Activated T-helper 1 cell treated with anti-CD3 and anti-CD28 coated beads, Interleukin-2, amount 50 U/mL, for 16 hours (primary cell): ENCODE measurements at places on chromosomes 5 and 9.

DNA sequence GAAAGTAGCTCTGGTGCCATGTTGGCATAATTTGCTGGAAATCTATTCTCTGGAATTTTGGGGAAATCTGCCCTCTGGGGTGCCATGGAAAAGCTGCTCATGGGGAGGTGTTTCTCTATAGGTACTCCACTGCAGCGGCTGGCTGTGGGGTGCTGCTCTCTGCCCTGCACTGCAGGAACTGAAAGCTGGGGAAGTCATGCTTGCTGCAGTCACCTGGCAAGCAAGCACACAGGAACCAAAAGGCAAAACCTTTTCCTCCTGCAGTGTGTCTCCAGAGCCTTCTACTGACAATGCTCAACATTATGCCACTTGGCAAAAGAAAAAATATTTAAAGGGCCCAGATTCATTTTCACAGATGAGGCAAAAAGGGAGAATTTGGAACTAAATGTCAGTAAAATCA, 25.8 kb upstream of the CARNMT1 start:
- no peak for DNase-seq

GRCh38 chr5:107474716-107475489, 195.8 kb downstream of the EFNA5 start:
- DNase-seq, result no peak

DNA sequence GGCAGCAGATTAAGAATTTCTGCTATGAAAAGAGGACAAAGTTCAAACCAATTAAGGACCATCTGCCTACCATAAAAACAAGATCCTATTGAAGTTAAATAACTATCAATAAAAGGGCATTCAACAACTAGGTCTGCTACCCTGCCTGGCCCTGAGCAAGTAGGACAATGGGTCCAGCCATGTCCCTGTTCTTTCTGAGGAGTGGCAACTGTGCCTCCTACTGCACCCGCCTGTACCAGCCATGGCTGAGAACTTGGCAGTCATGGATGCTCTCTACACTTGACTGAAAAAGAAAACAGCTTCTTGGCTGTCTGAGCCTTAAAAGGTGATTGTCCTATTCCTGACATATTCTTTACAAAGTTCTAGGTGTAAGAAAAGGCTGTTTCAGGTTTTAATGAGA, 652.4 kb downstream of the PDE4D start:
- no peak for DNase-seq

- DNase-seq, result no peak
Observed at GRCh38 chr5:126534553-126534952, 60.5 kb downstream of the ALDH7A1 start.

DNA sequence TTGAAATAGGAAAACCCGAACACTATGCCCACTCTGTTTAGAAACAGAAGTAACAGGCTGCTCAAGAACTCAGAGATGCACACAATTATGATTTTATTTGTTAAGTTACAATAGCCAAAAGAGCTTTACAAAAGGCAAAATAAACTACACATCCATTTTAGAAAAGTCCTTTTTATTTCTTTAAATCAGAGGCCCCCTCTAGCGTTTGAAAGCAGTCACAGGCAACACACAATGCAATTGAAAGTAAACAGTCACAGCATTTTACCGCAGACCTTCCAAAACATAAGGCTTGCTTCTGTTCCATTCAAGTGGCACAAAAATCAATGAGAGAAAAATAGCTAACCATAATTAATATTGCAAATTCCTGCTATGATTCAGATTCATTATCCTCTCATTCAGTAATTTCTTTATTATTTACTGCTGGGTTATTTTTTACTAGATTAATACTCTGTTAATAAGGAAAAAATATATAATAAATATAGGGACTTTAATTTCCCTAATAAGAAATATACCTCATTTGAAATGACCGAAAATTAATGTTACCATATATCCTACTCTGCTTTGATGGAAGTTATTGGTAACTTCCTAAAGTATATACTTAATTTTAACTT, 78.3 kb downstream of the CEP120 start:
- DNase-seq, result no peak
